NCI-H774 (cell line): ENCODE measurements at places on chromosomes 2 and 18.
A peak's percentile ranks its signal among the peaks of the same experiment; 100 is the strongest.

GRCh38 chr2:106358521-106358920 is 109.7 kb downstream of the RGPD3 start:
- no peak for DNase-seq

DNA sequence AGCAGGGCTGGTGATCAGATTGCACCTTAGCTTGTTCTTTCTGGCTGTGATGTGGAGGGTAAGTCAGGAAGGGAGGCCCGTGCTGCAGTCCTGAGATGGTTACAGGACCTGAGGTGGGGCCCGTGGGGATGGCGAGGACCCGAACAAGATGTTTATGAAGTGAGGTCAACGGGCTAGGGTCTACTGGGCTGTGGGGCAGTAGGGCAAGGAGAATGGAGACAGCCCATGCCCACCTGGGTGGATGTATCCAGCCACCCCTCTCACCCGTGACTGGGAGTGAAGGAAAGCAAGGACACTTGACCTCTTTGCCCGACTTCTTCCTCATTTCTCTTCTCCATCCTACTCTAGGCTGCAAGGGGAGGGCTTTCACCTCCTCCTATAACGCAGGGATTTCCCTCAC is 18.0 kb downstream of the PTMA start:
- DNase-seq = no peak

GRCh38 chr2:133418021-133418420 is 150.2 kb downstream of the NCKAP5 start:
- DNase-seq = no peak

GRCh38 chr2:100309973-100310719 is 12.2 kb downstream of the LONRF2 start:
- DNase-seq = no peak

GRCh38 chr2:153404792-153405191 is 73.8 kb downstream of the RPRM start:
- no peak for DNase-seq

- DNase-seq = no peak
These were observed 257.2 kb upstream of the SYT4 start for GRCh38 chr18:43534511-43534910.

DNA sequence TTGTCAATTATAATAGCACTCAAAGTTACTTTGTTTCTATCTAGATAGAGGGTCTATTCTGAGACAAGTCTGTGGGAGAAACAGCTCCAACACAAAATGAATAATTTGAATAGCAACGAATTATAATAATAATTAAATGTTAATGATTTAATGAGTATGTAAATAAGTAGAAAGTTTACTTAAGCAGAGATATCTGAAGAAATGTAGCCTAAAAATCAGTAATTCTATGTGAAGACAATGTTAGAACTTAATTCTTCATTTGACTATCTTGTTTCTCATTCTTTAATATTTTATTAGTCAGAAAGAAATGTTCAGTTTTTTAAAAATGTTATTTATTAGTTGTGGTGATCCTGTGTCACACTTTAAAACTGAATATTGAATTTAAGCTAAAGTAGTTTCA is 161.2 kb downstream of the PLEKHA3 start:
- DNase-seq = no peak

GRCh38 chr2:239370403-239370802 is 30.4 kb downstream of the HDAC4 start:
- no peak for DNase-seq

DNA sequence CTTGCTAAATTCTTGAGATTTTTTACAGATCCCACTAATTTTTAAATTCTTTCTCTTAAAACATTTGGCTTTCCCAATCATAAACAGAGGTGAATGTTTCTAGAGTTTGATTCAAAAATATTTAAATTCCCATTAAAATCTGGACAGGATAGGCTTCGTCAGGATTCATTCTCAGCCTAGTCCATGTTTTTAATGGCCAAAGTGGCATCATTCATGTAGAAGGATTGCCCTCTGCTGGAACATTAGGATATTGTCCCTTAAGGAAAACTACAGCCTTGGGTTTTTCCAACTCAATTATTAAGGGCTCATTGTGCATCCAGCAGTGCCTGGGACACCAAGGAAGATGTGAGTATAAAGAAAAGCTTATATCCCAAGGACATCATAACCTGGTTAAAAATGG is 71.7 kb downstream of the TPGS2 start:
- DNase-seq = peak; percentile 19

- DNase-seq = no peak
These were observed 21.1 kb upstream of the CHMP3 start for GRCh38 chr2:86584151-86584913.
